ENCODE measurements at places on chromosomes 2 and 18.

GRCh38 chr2:144519934-144520731 is at the start of gene ZEB2:
TSS of gene ZEB2 (minus strand) at chr2:144520119. CDS start at chr2:144517350, 2,769 bp downstream.
- DNase-seq = no peak

- no peak for DNase-seq
Measured at GRCh38 chr2:150624001-150624401, 136.5 kb upstream of the RND3 start.

GRCh38 chr2:31578316-31578715 is 2.4 kb downstream of the SRD5A2 start:
- DNase-seq = no peak

DNA sequence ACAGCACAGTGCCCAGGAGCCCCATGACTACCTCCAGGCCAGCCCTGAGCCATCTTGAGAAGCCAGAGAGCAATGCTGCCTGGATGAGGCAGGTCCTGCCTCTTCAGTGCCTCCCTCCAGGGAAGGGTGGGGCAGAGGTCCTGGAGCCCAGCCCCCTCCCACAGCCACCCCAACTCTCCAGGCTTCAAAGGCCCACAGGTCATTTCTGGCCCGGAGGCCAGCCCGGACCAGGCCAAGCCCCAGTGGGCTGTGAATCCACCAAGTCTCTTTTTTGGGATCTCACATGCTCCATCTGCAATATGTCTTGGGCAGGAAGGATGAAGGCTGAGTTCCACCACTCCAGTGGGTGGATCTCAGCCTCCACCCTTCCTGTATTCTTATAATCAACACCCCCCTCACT is 36.7 kb downstream of the SDC1 start:
- no peak for DNase-seq

GRCh38 chr2:134410831-134411231 is 157.0 kb downstream of the MGAT5 start:
- DNase-seq = no peak

Measured in activated naive CD4-positive, alpha-beta T cell (primary cell).